ENCODE measurements at places on chromosomes 6 and 20. TPM values are rescaled to one million over a fixed set of nuclear protein-coding genes. Genes with fewer than 3 reads are reported as not detected.

Gene OR2B6
- total RNA-seq = not detected

Gene KIAA1755
- total RNA-seq = 6.0 TPM

Gene ZGPAT
- total RNA-seq = 40.9 TPM

Gene EPPIN
- not detected for total RNA-seq

- no peak for DNase-seq
These were observed 174.3 kb upstream of the ID4 start for GRCh38 chr6:19662911-19663310.

DNA sequence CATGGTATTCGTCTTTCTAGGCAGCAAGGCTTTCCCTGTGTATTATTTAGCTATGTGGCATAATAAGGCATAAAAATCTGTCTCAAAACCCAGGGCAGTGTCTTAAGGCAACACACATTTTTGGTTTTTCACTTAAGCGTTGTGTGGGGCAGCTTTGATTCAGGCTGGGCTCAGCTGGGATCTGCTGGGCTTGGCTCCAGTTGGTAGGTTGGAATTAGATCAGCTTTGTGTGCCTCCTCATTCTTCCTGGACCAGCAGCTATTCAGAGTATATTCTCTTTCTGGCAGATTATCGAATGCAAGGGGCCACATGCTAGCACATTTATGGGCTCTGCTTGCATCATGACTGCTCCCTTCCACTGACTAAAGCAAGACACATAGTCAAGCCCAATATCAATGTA lies 487.9 kb downstream of the RFPL4B start:
- no peak for DNase-seq

Gene OR2H1
- not detected for total RNA-seq

Gene SPDEF
- not detected for total RNA-seq

Gene AGER
- total RNA-seq = 6.1 TPM

GRCh38 chr6:139500977-139501376 lies 126.5 kb upstream of the CITED2 start:
- no peak for DNase-seq

- DNase-seq = no peak
These were observed 15.1 kb upstream of the TRIM39 start for GRCh38 chr6:30311671-30312070.

GRCh38 chr6:91442342-91442741 lies 855.5 kb upstream of the MAP3K7 start:
- DNase-seq = no peak

Gene COX4I2
- total RNA-seq = not detected

Gene GNAS-AS1
- not detected for total RNA-seq

Gene ADAM33
- total RNA-seq = not detected

DNA sequence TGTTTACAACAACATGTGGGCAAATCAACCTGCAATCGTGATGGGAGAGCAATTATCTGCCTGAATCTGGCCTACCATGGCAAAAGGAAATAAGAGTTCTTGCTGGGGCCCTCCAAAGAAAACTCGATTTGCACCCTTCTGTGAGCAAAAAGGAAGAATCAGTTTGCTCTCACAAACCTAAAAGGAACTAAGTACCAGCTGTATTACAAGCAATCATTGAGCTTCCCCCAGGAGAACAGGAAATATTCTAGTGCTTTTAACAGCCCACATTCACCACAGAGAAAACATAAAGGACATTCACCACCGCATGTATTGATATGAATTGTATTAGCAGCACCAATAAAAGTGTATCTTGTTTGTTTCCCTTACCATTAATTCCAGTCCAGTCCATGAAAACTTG lies 75.0 kb downstream of the MBOAT1 start:
- DNase-seq = no peak

Gene MYLK2
- total RNA-seq = 2.9 TPM

Gene PSMB8
- 67.0 TPM for total RNA-seq

- no peak for DNase-seq
These were observed 67.9 kb upstream of the EEF1E1 start for GRCh38 chr6:8170245-8170644.

- no peak for DNase-seq
These were observed 25.1 kb downstream of the CAP2 start for GRCh38 chr6:17418281-17419188.

- no peak for DNase-seq
These were observed 308.7 kb upstream of the TFAP2D start for GRCh38 chr6:50404643-50405042.

DNA sequence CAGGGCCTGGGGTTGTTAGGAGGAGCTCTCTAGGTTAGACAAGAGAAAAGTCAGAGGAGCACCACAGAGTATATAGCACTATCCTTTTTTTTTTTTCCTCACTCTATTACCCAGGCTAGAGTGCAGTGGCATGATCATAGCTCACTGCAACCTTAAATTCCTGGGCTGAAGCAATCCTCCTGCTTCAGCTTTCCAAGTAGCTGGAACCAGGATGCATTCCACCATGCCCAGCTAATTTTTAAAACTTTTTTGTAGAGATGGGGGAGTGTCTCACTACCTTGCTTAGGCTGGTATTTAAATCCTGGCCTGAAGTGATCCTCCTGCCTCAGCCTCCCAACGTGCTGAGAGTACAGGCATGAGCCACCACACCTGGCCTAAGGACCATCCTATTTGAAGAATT lies 19.3 kb upstream of the AKIRIN2 start:
- no peak for DNase-seq

DNA sequence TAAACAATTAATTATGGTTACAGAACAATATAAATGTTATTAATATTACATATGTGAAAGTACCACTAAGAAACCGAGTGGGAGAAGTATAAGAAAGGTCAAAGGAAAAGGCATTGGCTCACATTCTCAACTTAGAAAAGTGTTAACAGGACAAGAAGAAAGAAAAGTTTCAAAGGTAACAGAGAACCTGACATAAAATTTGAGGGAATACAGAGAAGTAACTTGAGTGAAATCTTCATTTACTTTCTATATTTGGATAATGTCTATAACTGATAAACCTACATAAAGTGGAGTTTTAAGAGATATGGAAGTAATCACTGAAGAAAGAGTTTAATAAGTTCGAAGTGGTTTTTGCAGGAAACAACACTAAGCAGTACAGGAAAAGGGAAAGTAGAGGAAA lies 30.1 kb downstream of the REPS1 start:
- no peak for DNase-seq

GRCh38 chr20:7500231-7500663 lies 440.0 kb downstream of the HAO1 start:
- no peak for DNase-seq

Gene DNMT3B
- total RNA-seq = 5.8 TPM

GRCh38 chr20:42336576-42336975 lies 718.4 kb upstream of the CHD6 start:
- no peak for DNase-seq

DNA sequence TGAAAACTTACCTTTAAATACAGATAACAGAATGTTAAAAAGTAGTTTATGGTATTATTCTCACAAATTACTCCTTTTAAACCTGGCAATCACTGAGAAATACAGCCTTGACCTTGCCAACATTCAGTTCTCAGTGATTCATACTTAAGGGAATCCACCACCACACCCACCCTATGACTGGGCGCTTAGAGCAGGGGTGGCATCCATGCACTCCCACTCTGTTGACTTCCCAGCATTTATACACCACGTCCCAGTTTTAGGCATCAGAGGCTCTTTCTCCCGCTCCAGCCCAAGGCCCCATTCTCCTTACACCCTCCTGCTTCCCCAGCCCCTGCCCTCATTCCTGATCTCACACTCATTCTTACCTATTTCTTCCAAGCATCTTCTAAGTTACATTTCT lies 16.3 kb downstream of the TRAF3IP2 start:
- no peak for DNase-seq

DNA sequence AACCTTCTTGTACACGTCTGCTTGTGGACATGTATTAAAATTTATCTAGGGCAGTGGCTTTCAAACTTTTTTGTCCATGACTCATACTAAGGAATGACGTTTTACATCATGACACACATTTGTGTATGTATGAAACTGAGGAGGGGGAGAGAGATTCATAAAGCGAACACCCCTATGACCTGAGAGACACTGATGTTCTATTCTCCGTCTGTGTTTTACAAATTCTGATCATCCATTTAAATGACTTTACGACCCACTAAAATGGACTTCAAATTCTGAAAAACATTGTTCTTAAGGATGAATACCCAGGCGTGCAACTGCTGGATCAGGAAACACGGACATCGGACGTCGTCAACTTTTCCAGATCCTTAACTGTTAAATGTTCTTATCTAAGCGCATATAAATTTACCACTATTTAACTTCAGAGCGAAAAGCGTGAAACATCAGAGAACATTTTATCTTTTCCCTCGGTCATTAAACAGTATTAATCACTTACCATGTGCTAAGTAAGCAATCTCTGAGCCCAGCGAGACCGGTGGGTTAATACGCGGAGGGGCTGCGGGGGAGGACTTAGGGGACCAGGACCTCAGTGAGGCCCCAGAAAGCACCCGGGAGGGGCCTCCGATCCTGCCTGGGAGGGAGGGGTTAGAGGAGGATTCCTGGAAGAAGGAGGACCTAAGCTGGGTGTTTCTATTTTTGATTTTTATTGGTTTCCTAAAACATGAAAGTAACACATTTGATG lies 1.2 kb downstream of the PLAGL1 start:
- no peak for DNase-seq

DNA sequence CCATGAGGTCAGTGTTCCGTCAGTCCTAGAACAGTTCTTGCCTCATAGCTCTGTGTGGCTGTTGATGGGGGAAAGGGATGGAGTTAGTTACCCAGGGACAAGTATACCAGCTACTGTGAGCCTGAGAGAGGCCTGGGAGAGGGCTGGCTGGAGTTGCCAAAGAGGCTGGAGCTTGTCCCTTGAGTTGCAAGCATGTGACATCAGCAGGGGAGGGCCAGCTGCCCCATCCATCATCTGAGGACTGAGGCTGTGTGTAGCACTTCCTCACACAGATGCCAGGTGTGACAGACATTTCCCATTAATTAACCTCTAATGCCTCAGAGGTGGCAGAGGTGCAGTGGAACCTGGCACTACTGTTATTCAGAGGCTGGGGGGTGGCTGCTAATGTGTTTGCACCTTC lies 131.6 kb downstream of the PHACTR3 start:
- DNase-seq = no peak

GRCh38 chr20:22823119-22823518 lies 212.0 kb upstream of the SSTR4 start:
- DNase-seq = no peak

Gene PHACTR1
- total RNA-seq = 17.0 TPM

DNA sequence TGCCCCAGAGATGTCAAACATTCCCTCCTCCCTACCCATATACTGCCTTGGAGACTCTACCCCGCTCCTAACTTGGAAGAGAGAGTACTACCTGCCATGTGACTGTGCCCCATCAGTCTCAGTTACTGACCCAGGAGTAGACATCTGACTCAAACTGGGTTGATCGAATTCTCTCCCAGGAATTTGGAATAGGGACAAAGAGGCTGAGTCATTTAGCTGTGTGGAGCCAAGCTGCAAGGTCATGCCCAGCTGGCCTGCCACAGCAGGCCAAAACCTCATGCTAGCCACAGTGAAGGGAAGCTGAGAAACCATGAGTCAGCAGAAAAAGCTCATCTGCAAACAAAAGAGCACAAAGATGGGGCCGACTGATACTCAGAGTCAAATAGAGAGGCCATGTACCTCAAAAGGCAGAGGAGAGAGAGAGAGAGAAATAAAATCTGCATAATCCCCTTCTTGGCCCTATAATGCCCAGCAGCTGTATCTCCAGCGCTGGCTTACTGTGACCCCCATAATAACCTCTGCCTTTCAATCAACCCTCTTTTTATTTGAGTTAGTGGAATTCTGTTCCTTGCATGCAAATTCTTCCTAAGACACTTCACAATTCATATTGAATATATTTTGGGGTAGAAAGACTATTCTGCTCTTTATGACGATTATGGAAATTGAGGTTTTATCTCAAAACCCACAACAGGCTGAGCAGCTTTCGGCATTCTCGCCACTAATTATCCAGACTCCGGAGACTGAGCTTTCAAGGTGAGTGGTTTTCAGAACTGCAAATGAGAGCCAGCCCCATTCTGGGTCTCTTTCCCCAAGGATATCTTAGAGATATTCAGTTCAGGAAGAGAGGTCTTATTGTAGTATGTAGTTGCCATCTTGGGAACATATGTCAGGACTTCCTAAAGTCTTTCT lies 21.4 kb upstream of the AKIRIN2 start:
- no peak for DNase-seq

DNA sequence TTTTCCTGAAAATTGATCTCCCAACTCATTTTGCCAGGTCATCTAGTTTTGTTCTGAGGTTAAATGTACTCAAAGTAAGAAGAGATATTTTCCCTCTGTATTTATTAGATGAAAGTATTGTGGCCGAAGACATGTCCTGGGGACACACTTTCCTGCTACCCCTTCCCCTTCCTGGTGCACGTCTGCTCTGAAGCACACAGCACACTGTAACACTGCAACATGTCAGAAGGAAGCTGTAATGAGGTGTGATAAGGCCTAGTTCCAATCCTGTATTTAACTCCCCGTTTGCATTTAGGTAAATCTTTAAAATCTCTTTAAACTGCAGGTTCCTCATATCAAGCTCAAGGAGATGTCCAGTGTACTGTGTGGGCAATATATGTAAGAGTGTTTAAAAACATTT lies 99.4 kb downstream of the HDGFL1 start:
- no peak for DNase-seq

DNA sequence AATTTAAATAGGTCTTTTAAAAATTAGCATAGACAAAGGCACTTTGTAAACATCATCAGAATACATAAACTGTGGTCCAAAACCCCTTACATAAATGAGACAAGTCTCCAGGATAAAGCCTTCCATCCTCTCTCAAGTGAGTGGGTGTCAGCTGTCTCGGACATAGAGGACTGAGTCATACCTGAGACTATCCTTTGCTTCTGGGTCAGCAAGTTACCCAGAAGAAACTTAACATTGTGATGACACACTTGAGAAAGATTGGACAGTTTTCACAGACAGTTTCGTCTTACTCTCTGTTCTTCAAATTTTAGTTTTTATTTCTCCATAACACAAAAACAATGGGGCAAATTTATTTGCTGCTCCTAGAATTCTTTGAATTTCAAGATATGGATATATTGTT lies 838.0 kb downstream of the DHX35 start:
- no peak for DNase-seq
